ENCODE measurements at places on chromosomes 1 and 21.

DNA sequence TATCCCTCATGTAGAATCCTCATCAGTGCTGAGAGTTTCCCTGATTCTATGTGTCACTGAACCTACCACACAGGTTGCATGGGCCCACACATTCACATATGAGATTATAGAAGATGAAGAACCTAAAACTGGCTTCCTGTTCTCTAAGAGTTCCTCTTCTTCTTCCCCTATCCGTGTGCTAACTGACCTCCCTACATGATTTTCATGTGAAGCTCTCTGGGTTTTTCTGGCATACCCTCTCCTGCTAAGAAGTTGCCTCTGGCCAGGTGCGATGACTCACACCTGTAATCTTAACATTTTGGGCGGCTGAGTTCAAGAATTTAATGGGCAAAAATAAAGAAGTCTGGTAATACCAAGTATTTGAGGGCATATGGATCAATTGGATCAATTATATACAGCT, 5.5 kb upstream of the CD244 start:
- no peak for DNase-seq

GRCh38 chr1:160315359-160315758, 27.7 kb downstream of the COPA start:
- DNase-seq = no peak

DNA sequence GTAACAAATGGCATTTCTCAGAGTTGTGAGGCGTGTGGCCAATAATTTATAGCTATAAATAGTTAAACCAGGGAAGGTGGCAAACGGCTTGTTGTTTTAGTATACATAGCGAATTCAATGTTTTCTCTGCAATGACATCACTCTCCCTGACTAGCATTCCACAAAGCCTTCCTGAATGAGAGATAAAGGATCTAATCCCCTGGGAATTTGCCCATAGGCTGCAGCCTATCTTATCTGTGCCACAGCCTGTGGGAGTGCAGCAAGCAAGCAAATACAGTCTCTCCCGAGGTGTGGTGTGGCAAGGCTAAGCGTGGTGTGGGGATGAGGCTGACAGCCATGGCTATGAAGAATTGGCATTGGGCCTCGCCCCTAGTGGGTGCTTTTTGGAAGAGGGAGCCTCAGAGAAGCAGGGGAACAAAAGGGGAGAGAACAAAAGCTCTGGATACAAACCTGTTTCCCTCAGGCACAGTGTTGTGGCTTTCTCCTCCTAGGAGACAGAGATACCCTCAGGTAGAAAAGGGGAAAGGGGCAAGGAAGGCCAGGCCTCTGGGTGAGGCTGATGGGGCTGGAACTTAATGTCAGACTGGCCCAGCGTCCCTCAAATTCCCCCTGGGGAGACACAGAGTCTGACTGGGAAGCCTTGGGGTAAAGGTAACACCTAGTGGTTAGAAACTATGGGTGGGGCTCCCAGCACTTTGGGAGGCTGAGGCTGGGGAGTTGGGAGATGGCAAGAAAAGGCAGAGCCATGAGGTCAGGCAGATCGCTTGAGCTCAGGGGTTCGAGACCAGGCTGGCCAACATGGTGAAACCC, 8.9 kb downstream of the TAGLN2 start:
- DNase-seq = no peak

DNA sequence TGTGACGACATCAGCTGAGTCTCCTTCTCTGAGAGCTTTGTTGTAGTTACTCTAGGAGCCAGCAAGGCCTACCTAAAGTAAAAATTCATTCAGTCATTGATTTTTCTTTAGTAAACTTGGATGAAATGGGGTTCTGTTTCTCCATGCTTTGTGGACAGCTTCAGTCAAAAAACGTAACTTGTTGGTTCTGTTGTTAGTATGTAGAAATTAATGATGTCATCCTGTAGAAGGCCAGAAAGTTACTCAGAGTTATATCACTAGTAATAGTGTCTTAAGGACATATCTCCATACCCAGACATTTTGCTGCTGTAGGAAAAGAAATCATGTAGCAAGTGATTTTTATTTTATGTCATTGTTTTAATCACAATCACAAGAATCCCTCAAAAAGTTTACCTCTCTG, 43.0 kb downstream of the KDM1A start:
- DNase-seq = no peak

DNA sequence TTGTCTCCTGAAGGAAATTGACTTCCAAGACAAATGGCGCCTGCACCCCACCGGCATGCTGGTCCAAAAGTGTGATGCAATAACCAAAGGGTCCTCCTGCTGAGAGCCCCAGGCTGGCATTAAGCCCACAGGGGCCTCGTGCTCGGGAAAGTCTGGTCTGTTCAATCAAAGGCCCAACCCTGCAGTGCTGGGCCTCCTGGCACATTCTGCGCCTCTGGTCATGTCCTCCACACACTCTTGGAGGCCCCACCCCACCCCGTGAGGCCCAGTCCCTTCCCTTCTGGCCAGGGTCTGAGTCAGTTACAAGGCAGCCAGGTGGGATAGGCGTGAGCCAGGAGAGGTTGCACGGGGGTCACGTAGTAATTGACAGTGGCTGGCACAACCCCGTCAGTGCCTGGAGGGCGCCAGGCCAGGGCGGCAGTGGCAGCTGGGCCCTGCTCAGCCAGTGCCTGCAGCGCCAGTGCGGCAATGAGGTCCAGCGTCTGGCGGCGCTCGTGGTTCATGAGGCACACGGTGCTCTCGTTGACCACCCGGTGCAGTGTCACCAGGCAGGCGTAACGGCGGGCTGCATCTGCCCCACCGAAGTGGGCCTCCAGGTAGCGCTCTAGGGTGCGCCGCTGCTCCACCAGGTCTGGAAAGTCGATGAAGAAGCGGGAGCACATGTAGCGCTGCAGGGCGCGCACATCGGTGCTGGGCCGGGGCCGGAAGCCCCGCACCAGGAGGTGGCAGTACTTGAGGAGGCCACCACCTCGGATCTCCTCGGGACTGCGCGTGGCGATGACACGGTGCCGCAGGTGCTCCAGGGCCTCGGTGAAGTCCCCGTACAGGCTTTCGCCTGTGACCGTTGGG, 6.8 kb downstream of the TENT5B start:
- no peak for DNase-seq

DNA sequence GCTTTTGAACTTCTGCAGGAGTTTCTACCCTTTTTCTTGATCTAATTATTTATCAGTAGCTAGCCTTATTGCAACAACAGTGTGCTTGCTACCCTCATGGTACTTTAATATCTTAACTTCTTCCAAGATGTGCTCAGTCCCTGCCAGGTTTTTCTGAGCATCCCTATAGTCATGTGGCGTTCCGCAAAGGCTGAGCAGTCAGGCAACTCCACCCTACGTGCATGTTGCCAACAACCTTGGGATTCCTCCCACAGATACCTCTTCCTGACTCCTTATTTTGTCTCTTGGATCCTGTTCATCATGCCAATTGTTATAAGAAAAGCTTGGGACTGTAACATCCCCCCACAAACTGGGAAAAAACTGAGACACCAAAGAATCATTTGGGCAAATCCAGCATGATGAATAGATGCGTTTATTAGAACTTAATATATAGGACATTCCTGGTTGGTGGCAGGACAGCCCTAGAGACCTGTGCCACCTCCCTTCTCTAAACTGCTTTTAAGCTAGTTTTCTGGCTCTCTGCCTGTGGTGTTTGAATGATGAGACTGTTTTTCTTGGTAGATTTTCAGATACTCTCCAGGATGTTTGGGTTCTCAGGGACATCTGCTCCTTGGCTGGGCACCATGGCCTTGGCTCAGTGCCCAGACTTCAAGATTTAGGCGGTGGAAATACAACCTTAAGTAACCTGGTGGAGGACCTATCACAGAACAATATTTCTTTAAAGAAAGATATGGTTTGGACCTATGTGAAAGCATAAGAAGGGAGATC, 27.1 kb upstream of the KCTD3 start:
- DNase-seq = no peak

DNA sequence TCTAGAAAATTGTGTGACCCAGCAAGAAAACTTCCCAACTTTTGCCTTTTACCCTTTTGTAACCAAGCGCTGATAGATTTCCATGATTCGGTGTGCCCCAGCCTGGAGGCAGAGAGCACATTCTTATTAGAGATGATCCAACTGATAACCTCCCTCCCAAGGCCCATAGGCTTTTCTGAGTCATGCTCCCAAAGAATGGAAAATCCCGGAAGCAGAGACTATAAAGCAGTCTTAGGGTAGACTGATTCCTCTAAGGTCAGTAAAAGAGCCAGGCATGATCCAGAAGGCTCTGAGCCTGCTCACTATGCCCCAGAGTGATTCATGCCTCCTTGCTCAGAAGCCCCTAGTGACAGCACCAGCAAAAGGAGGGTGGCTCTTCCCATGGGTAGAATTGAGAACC, 4.3 kb downstream of the CAMK1G start:
- no peak for DNase-seq

- DNase-seq = no peak
Observed at GRCh38 chr1:229027622-229028182, 243.2 kb upstream of the RAB4A start.

DNA sequence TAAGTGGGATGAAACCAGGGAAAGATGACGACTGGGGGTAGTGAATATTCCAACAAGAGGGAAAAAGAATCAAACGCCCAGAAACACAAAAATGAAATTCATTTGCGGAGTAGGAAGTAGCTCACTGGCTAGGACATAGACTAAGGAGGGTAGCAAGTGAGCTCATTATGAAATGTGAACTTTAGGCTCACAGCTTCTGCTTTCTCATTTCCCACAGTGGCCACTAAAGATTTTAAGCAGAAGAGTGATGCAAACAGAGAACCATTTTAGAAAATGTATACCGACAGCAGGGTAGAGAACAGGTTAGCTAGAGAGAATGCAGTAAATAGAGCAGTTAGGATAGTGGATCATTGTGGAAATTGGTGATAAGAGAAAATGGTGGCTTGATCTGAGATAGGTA, 3.5 kb downstream of the CD48 start:
- no peak for DNase-seq

GRCh38 chr1:52531249-52531872, 21.5 kb downstream of the TUT4 start:
- no peak for DNase-seq

GRCh38 chr1:9181176-9181906, 52.4 kb upstream of the GPR157 start:
- no peak for DNase-seq

GRCh38 chr1:62613890-62614289, 16.6 kb downstream of the ANGPTL3 start:
- no peak for DNase-seq

- DNase-seq = no peak
Observed at GRCh38 chr1:241639623-241640148, 483 bp downstream of the CHML start.

- DNase-seq = no peak
Observed at GRCh38 chr1:116569381-116569670, 1.5 kb downstream of the CD58 start.

DNA sequence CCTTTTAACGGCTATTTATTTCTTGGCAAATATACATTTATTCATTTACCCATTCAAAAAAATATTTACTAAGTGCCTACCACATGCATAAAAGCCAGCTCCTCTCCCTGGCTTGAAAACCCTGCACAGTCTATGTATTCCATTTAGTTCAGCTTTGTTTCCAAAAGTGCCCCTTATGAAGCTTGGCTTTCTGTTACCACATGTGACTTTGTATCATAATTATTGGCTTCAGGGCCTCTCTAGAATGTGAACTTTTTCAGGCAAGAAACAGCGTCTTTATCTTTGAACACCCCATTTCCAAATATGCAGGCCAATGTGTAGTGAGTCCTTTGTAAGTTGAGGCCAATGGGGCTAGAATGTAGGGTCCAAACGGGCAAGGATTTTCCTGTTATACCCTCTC, 69.4 kb downstream of the CACHD1 start:
- DNase-seq = no peak

DNA sequence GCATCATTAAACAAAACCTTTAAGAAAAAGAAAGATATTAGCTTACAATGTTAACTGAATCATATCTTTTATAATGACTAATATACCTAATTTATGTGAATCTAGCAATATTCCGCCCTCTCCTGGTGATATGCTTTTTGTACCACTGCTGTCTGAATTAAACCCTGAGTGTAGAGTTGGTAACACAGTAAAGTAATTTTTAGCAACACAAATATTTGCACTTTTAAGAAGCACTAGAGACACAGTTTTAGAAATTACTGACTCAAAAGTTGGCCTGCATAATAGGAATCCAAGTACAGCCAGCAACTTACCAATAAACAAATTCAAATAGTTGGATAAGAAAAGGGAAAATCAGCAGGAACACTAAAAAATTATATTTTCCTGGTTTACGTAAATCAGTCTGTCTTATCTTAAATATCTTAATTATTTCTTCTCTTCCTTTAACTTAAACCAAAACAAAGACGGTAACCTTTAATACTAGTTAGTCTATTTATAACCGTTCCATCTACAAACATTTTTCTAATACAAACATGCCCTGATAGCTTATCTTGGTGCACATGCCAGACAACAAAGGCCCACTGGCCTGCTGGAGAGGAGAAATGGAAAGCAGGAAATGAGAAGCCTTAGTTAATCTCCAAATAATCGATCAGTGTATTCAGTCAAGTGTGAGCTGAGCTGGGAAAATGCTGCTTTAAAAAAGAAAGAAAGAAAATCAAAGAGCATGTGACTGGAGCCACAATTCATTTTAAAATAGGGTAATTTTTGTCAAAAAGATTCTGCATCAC, 246.0 kb downstream of the RERE start:
- DNase-seq = no peak

DNA sequence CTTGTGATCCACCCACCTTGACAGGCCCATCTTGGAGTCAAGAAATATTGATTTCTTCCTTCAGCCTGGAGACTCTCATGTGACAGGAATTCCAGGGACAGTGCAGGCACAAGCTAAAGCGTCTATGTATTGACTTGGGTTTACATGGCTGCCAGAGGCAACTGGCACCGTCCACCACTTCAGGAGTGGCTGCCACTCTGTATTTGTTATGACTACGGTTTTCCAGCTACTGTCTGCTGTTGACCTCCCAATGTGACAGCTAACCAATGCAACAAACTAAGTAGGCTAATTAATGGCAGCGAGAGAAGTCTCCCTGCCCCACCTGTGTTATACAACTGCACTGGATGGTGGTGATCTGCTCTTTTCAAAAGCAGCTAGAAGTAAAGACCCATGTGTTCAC, 56.9 kb downstream of the CD58 start:
- no peak for DNase-seq

DNA sequence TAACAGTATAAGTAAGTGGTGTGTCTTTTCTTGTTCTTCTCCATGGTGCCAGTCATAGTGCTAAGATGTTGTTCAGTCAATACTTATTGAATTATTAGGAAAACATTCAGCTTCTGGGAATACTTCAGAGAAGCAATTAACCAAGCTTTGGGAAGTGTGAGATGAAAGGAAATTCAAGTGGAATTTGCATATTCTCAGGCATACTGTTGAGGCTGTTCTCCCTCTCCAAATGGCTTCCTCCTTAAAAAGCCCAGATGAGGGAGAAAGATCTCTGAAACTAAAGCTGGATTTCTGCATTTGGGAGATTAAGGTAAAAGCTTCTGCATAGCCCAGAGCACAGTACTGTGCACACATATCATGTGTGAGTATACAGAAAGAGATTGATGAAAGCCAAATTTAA, 73.4 kb downstream of the MACF1 start:
- no peak for DNase-seq

GRCh38 chr1:26537951-26538352, 8.4 kb downstream of the RPS6KA1 start:
- no peak for DNase-seq
